Activated T-helper 17 cell treated with anti-CD3 and anti-CD28 coated beads, Interleukin-2, amount 50 U/mL, for 72 hours (primary cell): ENCODE measurements at places on chromosomes 16 and 17. TPM values are rescaled to one million over a fixed set of nuclear protein-coding genes. Genes with fewer than 3 reads are reported as not detected.

The HOXB4 gene
- total RNA-seq, result 2.6 TPM

The GPRC5B gene
- total RNA-seq, result not detected

The ITGB3 gene
- total RNA-seq, result 0.11 TPM

The CRISPLD2 gene
- total RNA-seq, result 0.30 TPM

The CTRB1 gene
- total RNA-seq, result not detected

The MPHOSPH6 gene
- total RNA-seq, result 31.9 TPM

The SLC13A2 gene
- not detected for total RNA-seq

The CLEC18A gene
- 1.5 TPM for total RNA-seq

The ATP2A1 gene
- total RNA-seq, result 2.2 TPM

The CCL23 gene
- total RNA-seq, result not detected

The CCL8 gene
- total RNA-seq, result not detected

The TBC1D3I gene
- total RNA-seq, result 1.8 TPM

The EFNB3 gene
- total RNA-seq, result not detected

The CHST4 gene
- not detected for total RNA-seq

The DNAI2 gene
- total RNA-seq, result 0.19 TPM

The CCL18 gene
- total RNA-seq, result not detected

The CACNA1G gene
- total RNA-seq, result 0.11 TPM

The KRTAP9-3 gene
- total RNA-seq, result not detected

The DNASE1L2 gene
- 2.7 TPM for total RNA-seq

The NOXO1 gene
- total RNA-seq, result 1.0 TPM

The SLFN14 gene
- not detected for total RNA-seq

The TMEM204 gene
- total RNA-seq, result 14.3 TPM

The MILR1 gene
- total RNA-seq, result not detected

The PRAC1 gene
- total RNA-seq, result not detected

The SYNRG gene
- 63.8 TPM for total RNA-seq

The C17orf107 gene
- 0.67 TPM for total RNA-seq

The CLEC3A gene
- total RNA-seq, result not detected

The PYDC1 gene
- not detected for total RNA-seq
